ENCODE measurements at places on chromosomes 5 and 9.

- no peak for DNase-seq
Observed at GRCh38 chr9:4497395-4497794, 7.1 kb downstream of the SLC1A1 start.

DNA sequence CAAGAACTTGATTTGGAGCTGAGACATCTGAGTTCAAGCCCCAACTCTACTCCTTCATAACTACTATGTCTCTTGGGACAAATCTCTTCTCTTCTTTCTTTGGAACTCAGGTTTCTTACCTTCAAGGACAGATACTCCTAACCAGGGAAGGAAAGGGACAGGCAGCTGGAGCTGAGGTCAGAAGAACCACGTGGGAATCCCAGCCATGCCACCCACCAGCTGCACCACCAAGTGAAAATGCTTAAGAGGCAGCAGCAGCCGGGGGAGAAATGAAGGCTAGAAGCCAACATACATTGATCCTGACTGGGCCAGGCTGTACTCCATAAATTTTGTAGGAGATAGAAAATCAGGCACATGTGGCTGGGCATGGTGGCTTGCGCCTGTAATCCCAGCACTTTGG lies 9.6 kb upstream of the OR5C1 start:
- DNase-seq = no peak

- DNase-seq = no peak
Observed at GRCh38 chr5:78518365-78519197, 130.0 kb downstream of the LHFPL2 start.

DNA sequence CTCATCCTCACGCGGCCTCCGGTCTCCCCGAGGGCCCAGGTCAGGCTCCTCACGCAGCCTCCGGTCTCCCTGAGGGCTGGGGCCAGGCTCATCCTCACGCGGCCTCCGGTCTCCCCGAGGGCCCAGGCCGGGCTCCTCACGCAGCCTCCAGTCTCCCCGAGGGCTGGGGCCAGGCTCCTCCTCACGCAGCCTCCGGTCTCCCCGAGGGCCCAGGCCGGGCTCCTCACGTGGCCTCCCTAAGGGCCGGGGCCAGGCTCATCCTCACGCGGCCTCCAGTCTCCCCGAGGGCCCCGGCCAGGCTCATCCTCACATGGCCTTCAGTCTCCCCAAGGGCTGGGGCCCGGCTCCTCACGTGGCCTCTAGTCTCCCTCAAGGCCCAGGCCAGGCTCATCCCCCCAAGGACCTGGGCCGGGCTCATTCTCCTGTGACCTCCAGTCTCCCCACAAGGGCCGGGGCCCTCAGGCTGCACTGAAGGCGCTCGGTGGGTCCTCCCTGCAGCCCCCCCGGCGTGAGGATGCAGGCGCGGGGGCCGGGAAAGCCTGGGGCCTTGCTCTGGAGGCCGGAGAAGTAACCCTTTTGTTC lies 51.2 kb upstream of the FCN2 start:
- no peak for DNase-seq

GRCh38 chr5:179860301-179860700 lies 1.7 kb upstream of the MRNIP start:
- DNase-seq = no peak

- DNase-seq = no peak
Observed at GRCh38 chr5:763998-764781, 20.3 kb downstream of the ZDHHC11B start.

- no peak for DNase-seq
Observed at GRCh38 chr9:105385381-105385985, 62.4 kb upstream of the FSD1L start.

GRCh38 chr9:115495052-115495635 lies 377.2 kb upstream of the TNC start:
- no peak for DNase-seq

All from stimulated activated CD4-positive, alpha-beta T cell treated with anti-CD3 and anti-CD28 coated beads, Interleukin-1b, Interleukin-23, amount 100 ng/mL, for 1 hour (primary cell).